ENCODE measurements at places on chromosomes 16 and 17.

GRCh38 chr16:13999071-13999894, 71.8 kb upstream of the MRTFB start:
- DNase-seq = no peak

DNA sequence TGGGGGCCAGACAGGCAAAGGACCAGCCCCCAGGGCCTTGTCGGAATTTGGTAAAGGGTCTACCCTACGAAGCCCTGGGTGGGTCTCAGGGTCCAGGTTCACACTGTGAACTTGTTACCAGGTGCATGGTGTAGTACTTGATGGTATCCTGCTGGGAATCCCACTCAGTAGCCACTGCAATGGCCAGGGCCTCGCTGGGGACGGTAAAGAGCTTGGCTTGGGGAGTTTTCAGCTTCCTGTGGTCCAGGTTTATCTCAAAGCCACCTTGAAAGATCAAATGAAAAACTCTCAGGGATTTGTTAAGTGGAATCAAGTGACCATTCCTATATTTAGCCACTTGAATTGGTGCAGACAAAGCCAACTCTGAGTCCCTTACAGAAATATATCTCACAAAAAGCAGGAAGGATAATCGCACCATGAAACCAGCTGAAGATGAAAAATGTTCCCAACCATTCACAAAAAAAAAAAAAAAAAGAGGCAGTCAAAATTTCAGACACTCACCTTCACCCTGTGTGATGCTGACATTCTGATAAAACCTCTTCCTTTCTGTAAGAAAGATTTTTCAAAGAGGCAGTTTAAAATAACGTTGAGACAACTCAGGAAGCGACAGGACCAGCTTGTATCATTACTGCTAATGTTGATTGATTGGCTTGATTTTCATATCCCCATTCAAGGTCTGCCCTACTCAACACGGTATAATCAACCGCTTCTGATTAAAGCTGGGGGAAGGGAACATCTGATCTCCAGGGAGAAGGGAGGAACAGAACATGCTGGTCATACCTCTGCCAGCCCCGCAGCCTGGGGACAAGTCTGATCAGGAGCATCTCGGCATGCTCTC, 10.6 kb downstream of the ATPAF2 start:
- no peak for DNase-seq

GRCh38 chr17:8249621-8250500, 772 bp downstream of the PFAS start:
- no peak for DNase-seq

DNA sequence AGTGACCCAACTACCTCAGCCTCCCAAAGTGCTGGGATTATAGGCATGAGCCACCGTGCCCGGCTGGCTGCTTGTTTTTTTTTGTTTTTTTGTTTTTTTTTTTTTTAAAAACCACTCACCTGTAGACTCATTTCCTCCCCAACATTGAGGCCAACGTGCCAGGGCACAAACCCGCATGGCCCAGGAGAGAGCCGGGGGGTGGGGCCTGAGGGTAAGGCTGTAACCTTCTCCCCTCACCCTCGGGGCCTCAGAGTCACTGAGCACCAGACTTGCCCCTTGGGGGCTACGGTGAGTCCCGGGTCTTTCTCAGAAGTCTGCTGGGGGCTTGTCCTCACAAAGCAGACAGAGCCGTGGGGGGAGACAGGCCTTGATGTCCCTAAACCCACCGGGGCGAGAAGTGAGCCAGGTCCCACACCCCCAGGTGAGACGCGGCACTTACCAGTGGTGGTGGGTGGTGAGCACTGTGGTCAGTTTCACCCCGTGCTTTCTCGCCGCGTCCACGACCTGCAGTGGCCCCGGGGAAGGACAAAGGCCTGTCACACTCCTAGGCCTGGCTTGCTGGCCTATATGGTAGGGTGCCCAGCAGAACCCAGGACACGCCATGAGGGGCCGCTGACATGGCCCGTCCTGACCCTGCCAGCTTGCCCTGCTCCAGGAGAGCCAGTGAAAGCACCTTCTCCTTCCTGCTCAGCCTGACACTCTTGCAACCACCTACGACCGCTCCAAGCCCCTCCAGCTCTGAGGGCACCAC, 4.6 kb downstream of the HAGH start:
- DNase-seq = no peak

DNA sequence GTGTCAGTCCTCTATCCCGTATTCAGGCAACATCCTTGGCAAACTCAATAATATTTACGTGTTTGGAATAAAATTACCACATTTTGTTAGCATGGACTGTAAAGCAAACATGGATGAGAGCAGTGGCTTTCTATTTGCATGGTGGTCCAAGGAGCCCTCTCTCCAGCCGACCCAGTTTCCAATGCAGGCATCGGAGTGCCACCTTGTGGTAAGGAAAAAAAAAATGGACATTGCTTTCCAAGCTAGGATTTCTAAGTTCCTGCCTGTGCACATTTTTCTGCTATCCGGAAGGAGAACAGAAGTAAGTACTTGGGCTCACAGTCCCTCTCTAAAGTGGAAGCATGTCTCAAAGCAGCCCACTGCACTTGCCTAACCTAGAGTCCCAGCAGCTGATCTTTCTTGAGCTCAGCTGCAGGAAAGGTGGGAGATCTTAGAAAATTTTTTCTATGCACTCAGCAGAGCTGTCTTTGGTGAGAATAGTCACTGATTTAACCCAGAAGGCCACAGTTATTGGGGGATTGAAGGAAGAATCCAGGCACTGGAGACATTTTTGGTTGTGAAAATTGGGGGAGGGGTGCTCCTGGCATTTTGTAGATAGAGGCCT, 46.0 kb upstream of the ERCC4 start:
- no peak for DNase-seq

- no peak for DNase-seq
Observed at GRCh38 chr17:81067391-81067811, 32.5 kb downstream of the BAIAP2 start.

DNA sequence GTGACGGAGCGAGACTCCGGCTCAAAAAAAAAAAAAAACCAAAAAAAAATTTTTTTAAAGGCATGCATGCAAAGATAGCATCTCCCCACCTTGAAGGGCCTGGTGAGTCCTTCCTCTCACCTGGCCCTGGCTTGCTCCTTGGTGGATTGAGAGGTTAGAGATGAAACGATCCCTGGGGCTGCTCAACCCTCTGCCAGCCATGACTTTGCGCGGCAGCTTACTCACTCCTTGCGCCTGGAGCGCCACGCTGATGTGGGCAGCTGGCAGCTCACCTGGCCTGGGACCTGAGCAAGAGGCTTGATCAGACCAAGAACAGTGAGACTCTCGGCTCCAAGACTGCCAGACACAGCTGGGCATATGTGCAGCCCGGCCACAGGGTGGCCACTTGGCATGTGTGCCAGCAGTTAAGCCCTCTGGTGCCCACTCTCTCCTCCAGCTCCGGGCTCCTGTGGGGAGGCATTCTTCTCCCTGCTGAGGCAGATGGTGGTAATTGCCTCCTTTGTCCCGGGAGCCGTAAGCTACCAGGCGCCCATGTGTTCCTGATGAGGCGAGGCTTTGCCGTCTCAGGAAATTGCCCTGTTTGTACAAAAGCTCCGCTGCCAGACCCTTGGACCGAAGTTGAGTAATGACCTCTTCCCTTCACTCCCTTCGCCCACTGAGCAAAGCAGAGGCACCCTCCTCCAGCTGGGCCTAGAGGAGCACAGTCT, 5.1 kb upstream of the EVPL start:
- no peak for DNase-seq

DNA sequence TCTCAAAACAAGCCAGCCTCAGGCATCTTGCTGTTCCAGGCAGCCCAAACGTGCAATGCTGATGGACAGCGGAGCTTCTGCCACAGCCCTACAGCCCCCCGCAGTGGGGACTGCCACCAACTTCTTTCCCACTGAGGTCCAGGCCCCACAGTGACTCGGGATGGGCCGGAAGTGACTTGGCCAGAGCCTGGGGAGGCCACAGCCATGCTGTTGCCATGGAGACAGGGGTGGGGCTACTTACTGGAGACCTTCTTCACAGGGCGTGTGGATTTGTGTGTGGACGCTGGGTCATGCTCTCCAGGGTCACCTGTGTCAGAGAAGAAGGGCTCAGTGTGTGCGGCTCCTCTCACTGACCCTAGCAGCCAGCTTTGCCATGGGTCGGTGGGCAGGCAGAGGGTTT, 15.0 kb downstream of the TRIM25 start:
- no peak for DNase-seq

GRCh38 chr17:43411369-43411677, 12.5 kb downstream of the ARL4D start:
- DNase-seq = no peak

- no peak for DNase-seq
Observed at GRCh38 chr16:87441886-87442580, 49.9 kb downstream of the MAP1LC3B start.

DNA sequence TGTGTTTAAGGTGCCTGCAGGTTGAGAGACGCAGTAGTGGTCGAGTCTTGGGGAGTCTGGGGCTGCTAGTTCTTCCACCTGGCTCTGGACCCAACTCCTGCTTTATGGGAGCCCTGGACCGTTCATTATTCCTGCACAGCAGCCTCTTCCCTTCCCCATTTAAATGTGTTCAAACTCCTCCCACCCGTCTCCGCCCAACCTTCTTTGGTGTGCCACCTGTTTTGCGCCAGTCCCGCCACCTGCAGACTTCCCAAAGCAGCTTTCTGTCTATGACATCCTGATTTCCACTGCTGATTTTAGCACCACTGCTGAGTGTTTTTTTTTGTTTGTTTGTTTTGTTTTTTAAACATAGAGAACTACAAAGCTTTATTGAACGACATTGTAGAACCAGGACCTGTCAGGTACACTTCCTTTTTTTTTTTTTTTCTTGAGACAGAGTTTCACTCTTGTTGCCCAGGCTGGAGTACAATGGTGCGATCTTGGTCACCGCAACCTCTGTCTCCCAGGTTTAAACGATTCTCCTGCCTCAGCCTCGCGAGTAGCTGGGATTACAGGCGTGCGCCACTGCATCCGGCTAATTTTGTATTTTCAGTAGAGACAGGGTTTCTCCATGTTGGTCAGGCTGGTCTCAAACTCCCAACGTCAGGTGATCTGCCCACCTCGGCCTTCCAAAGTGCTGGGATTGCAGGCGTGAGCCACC, 12.8 kb downstream of the ADORA2B start:
- DNase-seq = no peak

GRCh38 chr17:69764146-69764545, 310.9 kb upstream of the KCNJ16 start:
- no peak for DNase-seq

DNA sequence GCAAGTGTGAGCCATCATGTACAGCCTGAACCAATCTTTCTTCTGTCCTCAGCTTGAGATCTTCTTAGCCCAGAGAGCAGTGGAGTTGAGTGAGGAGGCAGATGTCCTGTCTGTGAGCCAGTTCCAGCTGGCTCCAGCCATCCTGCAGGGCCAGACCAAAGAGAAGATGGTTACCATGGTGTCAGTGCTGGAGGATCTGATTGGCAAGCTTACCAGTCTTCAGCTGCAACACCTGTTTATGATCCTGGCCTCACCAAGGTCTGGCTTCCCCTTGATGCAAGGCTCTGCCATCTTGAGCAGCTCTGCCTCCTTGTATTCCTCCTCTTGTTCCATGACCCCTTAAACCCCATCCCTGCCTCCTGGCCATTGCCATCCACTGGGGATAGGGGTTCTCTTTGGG, 9.6 kb downstream of the CDK5RAP3 start:
- DNase-seq = no peak

GRCh38 chr17:36459601-36460000, 26.9 kb upstream of the ZNHIT3 start:
- no peak for DNase-seq

DNA sequence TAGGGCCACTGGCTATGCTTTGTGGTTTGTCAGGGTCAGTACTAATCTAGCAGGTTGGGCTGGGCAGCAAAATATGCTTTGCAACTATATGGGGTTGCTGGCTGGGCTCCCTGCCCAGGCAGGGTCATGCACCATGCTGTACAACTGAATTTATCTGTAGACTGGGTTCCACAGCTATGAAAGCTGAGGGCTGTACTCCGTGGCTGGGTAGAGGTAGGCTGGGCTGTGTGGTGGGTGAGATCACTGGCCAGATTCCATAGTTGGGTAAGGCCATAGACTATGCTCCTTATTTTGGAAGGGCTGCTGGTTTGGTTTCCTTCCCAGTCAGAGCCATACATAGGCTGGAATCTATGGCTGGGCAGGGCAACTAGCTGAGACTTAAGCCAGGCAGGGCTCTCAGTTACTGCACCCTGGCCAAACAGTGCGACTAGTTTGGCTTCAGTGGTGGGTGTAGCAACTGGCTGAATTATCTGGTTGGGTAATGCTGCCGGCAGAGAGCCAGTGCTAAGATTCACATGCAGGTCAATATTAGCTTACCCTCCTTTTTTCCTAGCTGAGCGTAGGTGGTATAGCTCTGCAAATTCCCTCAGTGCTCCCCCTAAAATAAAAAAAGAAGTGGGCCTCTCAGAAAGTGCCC, 769.1 kb upstream of the CDH8 start:
- no peak for DNase-seq

DNA sequence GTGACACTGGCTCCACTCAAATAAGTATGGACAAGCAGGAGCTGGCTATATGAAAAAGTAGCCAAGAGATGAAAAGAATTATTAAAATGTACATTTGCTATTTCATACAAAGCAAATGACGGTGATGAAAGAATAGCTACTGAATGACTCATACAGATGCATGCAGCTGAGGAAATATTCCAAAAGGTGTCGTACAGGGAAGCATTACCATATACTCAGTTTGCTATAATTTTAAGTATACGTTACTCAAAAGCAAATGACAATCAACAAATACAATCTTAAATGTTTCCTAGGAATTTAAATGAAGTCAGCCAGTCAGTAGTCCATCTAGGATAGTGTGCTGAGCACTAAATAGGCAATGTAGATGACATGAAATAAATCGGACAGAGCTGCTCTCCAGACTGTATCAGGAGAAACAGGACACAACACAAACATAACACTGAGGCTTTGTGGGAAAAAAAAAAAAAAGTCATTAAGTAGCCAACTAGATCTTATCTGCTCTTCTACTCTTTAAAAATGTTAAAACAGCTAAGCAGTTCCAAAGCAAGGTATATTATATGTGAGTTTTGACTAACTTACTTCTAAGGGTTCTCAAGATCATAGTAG, 65.0 kb downstream of the NCOR1 start:
- no peak for DNase-seq

DNA sequence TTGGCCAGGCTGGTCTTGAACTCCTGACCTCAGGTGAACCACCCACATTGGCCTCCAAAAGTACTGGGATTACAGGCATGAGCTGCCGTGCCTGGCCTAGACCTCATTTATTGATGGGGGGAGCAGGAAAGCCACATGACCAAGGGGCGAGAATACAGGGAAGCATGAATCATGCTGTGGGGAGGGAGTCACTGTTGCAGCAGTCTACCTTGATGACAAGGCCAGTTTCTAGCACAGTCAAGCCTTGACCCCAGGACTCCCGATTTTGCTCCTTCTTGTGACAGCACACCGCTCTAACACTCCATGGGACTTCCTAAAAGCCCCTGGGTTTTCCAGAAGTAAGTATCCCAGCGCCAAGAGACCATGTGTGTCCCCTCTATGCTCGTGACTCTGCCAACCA, 42.9 kb upstream of the IRF8 start:
- DNase-seq = no peak

GRCh38 chr16:1545044-1546040, 11.9 kb downstream of the TMEM204 start:
- DNase-seq = no peak

DNA sequence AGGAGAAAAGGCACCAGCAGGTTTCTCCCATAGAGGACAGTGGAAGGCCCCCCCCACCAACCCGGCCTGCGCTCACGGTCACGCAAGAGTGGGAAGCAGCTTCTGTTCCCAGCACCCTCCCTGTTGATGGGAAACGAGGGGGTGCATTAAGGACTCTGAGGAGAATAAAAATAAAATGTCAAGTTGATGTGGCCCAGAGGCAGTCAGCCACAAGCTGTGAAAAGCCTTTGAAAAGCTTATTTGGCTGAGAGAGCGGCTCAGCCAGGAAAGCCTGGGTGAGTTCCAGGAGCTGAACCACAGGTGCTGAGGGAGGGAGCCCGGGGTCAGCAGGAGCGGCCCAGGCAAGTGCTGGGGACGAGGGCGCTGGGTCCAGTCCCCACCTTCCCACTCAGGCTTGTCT, 26.9 kb upstream of the SPATA32 start:
- DNase-seq = peak; percentile 24

Measured in hypothalamus (tissue), 51 donors.